ENCODE measurements at places on chromosomes 2 and 18. TPM values are rescaled to one million over a fixed set of nuclear protein-coding genes. Genes with fewer than 3 reads are reported as not detected.
A peak's percentile ranks its signal among the peaks of the same experiment; 100 is the strongest.

- no peak for DNase-seq
- H3K4me1 ChIP-seq = peaks cover 3% of the 10 kb centered on the region
- no peaks in the 10 kb centered on the region for H3K27me3 ChIP-seq
Observed at GRCh38 chr2:74584088-74584645, 29.6 kb downstream of the DOK1 start.

DNA sequence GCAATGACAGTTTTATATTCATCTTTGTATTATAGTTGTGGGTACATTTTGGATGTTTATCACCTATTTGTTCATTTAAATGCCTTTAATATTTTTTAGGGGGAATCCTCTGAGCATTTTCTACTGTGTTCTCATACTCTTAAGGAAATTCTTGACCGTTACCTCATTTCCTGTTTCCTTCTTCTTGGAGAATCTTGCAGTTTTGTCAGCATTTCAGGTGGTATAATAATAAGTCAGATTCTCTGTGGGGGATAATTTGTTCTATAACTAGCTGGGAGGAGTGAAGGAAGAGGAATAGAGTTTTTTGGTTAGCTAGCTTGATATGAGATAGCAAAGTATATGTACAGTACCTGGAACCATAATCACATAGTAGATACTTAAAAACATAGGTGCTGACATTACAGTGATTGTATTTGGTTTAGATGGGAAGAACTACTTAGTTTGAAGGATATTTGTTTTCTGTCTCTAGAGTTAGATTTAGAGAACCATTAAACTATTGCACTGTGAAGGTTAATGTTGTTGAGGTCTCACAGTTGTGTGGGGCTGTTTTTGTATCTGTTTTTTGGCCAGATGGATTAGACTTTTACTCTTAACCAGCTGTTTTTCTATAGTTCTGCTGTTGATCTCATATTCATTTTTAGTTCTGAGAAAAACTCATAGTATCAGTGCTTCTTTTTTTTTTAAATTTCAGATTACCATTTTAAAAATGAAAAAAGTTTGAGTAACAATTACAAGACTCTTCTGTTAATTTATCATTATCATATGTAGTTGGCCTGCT lies 14.2 kb downstream of the MTX2 start:
- H3K27me3 ChIP-seq = no peaks in the 10 kb centered on the region
- peaks cover 7% of the 10 kb centered on the region for H3K36me3 ChIP-seq
- H3K4me1 ChIP-seq = no peaks in the 10 kb centered on the region

DNA sequence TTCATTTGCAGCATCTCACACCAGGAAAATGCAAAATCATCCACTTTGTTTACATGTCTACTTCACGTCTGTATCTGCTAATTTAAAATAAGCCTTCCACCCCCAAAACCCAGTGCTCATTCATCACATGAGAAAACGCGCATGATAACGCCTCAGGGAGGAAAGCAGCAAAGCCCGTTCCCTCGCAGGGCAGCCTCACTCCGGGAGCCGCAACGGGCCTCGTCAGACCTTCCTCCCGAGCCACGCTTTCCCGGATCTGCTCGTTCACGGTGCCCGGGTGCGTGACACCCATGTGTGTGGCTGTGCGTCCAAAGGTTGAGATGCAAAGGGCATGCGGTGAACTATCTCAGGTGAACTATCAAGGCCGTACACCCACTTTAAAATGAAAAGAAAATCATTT lies 59.8 kb downstream of the NDUFA10 start:
- H3K36me3 ChIP-seq = peaks cover 95% of the 10 kb centered on the region
- H3K27ac ChIP-seq = no peak overlapping the region
- no peak for DNase-seq

GRCh38 chr18:52289392-52289791 lies 50.6 kb upstream of the DCC start:
- no peak overlapping the region for H3K27ac ChIP-seq

GRCh38 chr2:129396980-129397599 lies 582.4 kb upstream of the RAB6C start:
- no peaks in the 10 kb centered on the region for H3K36me3 ChIP-seq
- no peaks in the 10 kb centered on the region for H3K27me3 ChIP-seq
- no peaks in the 10 kb centered on the region for H3K4me1 ChIP-seq

DNA sequence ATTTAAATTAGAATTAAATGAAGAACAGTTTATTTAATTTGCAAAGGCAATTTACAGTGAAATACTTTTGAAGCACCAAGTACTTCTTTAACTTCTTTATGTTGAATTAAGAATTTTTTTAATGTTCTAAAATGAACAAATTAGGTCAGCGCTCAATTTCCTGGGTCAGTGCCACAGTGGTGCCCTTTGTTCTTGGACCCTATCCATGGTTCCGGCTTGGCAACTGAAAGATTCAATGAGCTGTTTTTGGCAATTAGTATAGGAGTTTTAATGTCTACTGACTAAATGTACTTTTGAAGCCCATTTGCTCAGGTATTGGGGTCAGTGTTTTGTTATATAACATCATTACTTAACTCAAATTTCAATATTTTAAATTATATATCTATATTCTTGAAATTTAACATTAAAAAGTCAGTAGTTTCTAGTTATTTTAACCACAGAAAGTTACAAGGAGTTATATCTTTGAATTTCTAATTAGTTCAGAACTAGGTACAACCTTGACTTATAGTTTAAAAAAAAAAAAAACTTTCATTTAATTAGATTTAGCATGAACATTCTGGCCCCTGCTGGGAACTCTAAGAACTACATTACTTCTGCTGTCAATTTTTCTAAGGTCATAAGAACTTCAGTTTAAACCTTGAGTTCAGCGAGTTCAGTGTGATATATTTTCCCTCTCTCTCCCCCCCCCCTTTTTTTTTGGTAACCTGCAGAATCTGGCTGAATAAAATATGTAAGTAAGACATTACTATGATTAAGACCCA lies 7.6 kb upstream of the MSTN start:
- H3K4me3 ChIP-seq = no peak overlapping the region
- no peaks in the 10 kb centered on the region for H3K4me1 ChIP-seq

- H3K4me1 ChIP-seq = no peaks in the 10 kb centered on the region
- H3K36me3 ChIP-seq = no peaks in the 10 kb centered on the region
- no peak overlapping the region for H3K4me3 ChIP-seq
- no peak for DNase-seq
- no peaks in the 10 kb centered on the region for H3K27me3 ChIP-seq
Observed at GRCh38 chr2:154995361-154995760, 296.9 kb downstream of the KCNJ3 start.

DNA sequence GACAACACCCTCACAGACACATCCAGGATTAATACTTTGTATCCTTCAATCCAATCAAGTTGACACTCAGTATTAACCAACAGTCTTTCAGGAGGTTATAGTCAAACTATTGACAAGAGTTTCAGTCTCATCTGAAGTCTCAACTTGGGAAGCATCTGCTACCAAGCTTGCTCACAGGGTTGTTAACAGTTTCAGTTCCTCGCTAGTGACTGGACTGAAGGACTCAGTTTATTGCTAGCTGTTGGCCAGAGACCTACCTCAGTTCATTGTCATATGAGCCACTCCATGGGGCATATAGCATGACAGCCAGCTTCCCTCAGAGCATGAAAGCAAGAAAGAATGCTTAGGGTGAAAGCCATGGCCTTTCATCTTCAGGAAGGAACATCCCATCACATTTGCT lies 228.6 kb downstream of the EPHA4 start:
- H3K27ac ChIP-seq = no peak overlapping the region
- no peak overlapping the region for H3K4me3 ChIP-seq
- H3K36me3 ChIP-seq = no peaks in the 10 kb centered on the region
- no peak for DNase-seq
- H3K27me3 ChIP-seq = no peaks in the 10 kb centered on the region

SOX11 gene
- total RNA-seq = not detected

ANTXR1 gene
- 0.87 TPM for total RNA-seq

DNA sequence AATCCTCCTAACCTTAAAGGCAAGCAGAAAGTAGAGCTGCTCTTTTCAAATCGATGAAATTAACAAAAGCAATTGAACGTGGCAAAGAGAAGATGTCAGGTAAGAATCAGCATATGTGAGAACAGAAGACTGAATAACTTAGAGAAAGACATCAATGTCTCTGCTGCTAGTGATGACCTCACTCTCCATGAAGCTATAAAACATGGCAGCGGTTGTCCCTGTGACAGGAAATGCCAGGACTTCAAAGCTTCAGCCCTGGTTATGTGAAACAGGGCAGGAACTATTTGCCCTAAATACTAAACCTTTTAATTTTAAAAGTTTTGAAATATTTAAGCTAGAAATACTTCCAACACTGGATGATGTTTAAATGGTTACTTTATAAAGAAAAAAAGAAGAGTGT lies 383.7 kb downstream of the XIRP2 start:
- H3K36me3 ChIP-seq = no peaks in the 10 kb centered on the region
- no peaks in the 10 kb centered on the region for H3K27me3 ChIP-seq
- H3K27ac ChIP-seq = no peak overlapping the region
- DNase-seq = no peak
- no peaks in the 10 kb centered on the region for H3K4me1 ChIP-seq

EPB41L5 gene
- 8.7 TPM for total RNA-seq

GRCh38 chr2:19746611-19747309 lies 155.0 kb downstream of the TTC32 start:
- DNase-seq = peak; percentile 41
- no peaks in the 10 kb centered on the region for H3K36me3 ChIP-seq
- no peak overlapping the region for H3K27ac ChIP-seq
- H3K4me1 ChIP-seq = no peaks in the 10 kb centered on the region
- no peaks in the 10 kb centered on the region for H3K27me3 ChIP-seq
- H3K4me3 ChIP-seq = no peak overlapping the region

GRCh38 chr2:163580757-163581156 lies 155.1 kb downstream of the FIGN start:
- H3K36me3 ChIP-seq = no peaks in the 10 kb centered on the region
- H3K4me3 ChIP-seq = no peak overlapping the region
- no peak for DNase-seq
- H3K4me1 ChIP-seq = no peaks in the 10 kb centered on the region
- H3K27me3 ChIP-seq = no peaks in the 10 kb centered on the region

- peak; percentile 31 for DNase-seq
- peaks cover 37% of the 10 kb centered on the region for H3K36me3 ChIP-seq
- H3K27me3 ChIP-seq = no peaks in the 10 kb centered on the region
- no peak overlapping the region for H3K27ac ChIP-seq
- no peak overlapping the region for H3K4me3 ChIP-seq
Observed at GRCh38 chr2:127324635-127325034, 30.7 kb upstream of the ERCC3 start.

DNA sequence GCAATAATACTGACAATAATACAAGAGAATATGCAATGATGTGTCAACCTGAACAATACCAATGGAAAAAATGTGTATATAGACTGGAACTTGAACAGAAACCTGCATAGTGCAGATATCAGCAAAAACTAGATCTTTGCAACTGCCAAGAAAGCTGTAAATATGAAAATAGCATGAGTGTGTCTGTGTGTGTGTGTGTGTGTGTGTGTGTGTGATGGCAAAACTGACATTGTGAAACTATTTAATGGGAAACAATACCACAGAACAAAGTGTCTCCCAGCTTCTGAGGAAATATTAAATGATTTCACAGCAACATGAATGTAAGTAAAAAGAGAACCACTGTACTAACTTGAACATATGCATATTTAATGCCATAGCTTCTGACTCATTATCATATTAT lies 558.2 kb upstream of the LINC00305 start:
- no peaks in the 10 kb centered on the region for H3K36me3 ChIP-seq
- H3K27me3 ChIP-seq = no peaks in the 10 kb centered on the region
- H3K4me3 ChIP-seq = no peak overlapping the region
- H3K4me1 ChIP-seq = no peaks in the 10 kb centered on the region
- DNase-seq = no peak
- no peak overlapping the region for H3K27ac ChIP-seq

GRCh38 chr2:236254674-236255073 lies 9.5 kb downstream of the ASB18 start:
- peaks cover 21% of the 10 kb centered on the region for H3K27me3 ChIP-seq
- no peak for DNase-seq
- H3K4me3 ChIP-seq = no peak overlapping the region
- no peaks in the 10 kb centered on the region for H3K4me1 ChIP-seq

DLGAP1 gene
- 0.20 TPM for total RNA-seq

ITGA4 gene
- 1.1 TPM for total RNA-seq

DNA sequence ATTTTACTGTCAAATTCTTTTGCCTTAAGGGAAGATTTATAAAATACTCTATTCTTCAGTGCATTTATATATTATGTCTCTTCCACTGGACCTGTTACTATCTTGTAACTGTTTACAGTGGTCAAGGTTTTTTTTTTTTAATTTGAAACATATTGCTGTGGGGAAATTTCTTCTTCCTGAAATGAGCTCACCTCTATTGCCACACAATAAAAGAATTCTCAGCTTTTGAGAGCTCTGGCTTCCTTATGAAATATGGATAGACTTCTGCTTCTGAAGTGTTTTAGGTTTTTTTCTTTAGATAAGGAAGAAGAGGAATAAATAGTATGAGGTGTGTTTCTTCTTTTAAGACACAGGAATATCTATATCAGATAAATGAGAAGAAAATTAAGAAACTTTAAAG lies 7.7 kb downstream of the VRK2 start:
- H3K27me3 ChIP-seq = no peaks in the 10 kb centered on the region
- peaks cover 44% of the 10 kb centered on the region for H3K36me3 ChIP-seq
- H3K27ac ChIP-seq = no peak overlapping the region
- no peak for DNase-seq

SULT1C2 gene
- total RNA-seq = not detected

DNA sequence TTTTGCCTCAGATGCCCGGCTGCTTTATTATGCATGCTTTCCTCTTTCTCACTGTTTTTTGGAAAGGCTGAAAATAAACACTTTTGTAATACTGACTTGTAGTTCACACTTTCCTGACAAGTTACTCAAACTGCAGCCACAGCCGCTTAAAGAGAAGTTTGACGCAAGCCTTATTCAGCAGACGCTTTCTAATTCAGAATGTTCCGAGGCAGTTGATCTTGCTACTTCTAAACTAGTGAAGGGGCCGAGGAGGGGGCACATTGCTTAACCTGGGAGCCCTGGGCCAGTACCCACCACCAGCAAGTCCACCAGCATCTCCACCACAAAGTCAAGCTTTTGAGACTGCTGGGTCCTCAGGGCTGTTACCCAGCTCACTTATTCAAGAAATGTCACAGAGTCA lies 71.8 kb upstream of the SPRED2 start:
- no peaks in the 10 kb centered on the region for H3K27me3 ChIP-seq
- H3K27ac ChIP-seq = no peak overlapping the region
- no peak overlapping the region for H3K4me3 ChIP-seq

LOXHD1 gene
- total RNA-seq = not detected

CPLX4 gene
- total RNA-seq = not detected

LAMA3 gene
- total RNA-seq = 0.07 TPM

C18orf54 gene
- total RNA-seq = 8.7 TPM

All from K562 (cell line).